ENCODE measurements at places on chromosomes 4 and X. TPM values are rescaled to one million over a fixed set of nuclear protein-coding genes. Genes with fewer than 3 reads are reported as not detected.

Gene SHROOM2
- total RNA-seq: under 0.01 TPM

Gene VEGFC
- 19.3 TPM for total RNA-seq

Gene RBM47
- total RNA-seq: 2.5 TPM

Gene SULT1E1
- 0.09 TPM for total RNA-seq

Gene CXCL6
- 66.7 TPM for total RNA-seq

Gene SORCS2
- 1.1 TPM for total RNA-seq

Gene NXF2B
- not detected for total RNA-seq

Gene MAP7D2
- total RNA-seq: under 0.01 TPM

Gene SPANXN3
- total RNA-seq: not detected

Gene ZNF711
- 0.37 TPM for total RNA-seq

Gene WNK3
- 0.14 TPM for total RNA-seq

Gene YY2
- 1.00 TPM for total RNA-seq

Gene IL2RG
- not detected for total RNA-seq

Gene CCSER1
- total RNA-seq: 0.14 TPM

Gene HMX1
- total RNA-seq: not detected

Gene PDGFC
- total RNA-seq: 31.6 TPM
